ENCODE measurements at places on chromosomes 3 and 15.

DNA sequence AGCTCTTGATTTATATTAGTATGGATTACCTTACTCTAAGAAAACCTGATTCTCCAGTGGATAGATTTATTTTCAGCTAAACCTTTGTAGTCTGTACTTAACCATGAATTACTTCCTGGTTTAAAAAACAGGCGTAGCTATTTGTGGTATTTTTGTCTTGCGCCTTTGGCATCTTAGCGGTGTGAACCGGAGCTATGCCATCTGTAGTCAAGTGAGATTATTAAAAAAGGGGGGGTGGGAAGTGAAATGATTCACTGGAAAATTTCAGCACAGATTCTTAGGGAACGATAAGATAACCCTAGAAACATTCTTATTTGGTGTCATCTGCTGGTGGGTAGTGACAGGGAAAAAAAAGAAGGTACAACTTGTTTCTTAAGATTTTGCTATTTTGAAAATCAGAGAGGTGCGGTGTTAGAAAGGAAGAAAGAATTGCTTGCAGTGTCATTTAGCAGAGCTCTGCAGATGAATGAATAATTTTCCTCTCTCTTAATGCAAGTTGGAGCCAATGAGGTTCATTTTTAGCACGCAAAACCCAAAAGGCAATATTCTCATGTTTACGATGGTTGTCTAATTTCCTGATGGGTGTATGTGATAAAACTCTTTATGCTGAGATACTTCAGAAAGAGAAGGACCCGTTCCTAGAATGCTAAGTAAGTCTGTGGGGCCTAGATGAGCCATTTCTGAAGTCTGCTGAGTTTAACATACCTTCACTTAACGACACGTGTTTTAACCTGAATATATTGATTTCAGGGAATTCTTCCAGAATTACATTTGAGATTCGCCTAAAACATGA lies 44.0 kb downstream of the PSMD6 start:
- no peak for DNase-seq

GRCh38 chr3:191339316-191339917 lies 9.1 kb upstream of the UTS2B start:
- DNase-seq = no peak

DNA sequence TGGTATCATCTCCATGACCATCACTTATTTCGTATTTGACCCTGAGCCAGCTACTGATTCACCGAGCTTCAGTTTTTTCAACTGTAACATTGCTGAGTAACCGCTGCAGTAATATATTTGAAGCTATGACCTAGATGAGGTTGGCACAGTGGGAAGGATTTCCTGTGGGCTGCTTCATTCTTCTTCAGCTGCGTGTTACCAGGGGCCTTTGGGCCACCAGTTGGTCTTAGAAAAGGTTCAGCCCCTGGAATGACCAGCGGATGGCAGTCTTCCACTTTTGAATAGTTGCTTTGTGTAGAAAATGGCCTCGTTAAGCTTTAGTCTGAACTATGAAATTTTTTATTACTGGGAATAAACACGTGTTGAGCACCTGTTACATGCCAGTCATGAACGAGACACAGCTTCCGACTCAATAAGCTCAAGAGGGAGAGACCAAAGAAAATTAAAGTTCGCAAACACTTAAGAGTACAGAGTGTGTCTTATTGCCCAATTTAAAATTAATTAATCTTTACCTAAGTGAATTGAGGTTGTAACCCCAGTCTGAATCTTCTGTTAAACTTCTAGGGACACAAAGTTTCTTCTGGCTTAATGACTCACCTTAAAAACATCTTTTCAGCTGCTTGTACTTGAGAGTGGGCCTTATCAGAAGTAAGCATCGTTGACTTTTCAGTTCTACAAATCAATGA lies 57.6 kb upstream of the NR2E3 start:
- DNase-seq = no peak

DNA sequence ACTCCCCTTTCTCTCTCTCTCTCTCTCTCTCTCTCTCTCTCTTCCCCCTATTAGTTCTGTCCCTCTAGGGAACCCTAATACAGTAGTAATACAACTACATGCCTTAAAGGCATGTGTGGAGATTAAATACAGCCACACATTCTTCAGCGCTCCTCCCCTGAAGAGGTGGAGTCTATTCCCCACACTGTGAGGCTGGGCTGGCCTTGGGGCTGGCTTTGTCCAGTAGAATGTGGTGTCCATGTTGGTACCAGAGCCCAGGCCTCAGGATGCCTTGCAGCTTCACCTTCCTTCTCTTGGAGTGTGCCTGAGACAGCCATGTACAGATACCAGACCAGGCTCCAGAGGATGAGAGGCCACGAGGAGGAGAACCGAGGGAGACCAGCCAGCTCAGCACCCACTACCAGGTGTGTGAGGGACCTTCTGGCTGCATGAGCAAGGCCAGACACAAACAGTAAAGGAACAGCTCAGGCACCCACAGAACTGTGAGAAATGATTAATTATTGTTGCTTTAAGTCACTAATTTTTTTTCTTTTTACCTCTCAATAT lies 10.7 kb downstream of the SLC6A20 start:
- no peak for DNase-seq

GRCh38 chr15:65791335-65792137 lies 557 bp downstream of the DENND4A start:
- no peak for DNase-seq

GRCh38 chr3:167882057-167882667 lies 146.6 kb downstream of the SERPINI1 start:
- peak; percentile 78 for DNase-seq

GRCh38 chr3:130514681-130515080 lies 2.3 kb upstream of the COL6A6 start:
- no peak for DNase-seq

GRCh38 chr3:64687086-64687780 lies 567 bp downstream of the ADAMTS9 start:
- DNase-seq = no peak

DNA sequence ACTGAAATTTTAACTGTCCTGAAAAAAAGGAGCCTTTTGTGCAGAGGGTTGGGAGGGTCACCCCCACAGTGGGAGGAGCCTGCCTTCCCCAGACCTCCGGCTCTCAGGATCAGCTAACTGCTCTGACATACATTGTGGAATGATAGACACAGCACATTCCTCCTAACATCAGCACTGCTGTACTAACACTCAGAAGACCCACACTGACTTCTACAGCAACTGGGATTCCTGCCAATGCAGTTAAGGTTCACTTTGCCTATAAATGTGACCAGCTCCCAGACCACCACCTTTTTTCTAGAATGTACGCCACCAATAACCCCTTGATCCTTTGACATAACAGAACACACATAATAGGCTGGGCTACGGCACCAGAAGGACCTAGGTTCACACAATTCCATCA lies 3.2 kb downstream of the CPEB1 start:
- no peak for DNase-seq

GRCh38 chr3:159191447-159191846 lies 389.6 kb downstream of the MFSD1 start:
- DNase-seq = no peak

DNA sequence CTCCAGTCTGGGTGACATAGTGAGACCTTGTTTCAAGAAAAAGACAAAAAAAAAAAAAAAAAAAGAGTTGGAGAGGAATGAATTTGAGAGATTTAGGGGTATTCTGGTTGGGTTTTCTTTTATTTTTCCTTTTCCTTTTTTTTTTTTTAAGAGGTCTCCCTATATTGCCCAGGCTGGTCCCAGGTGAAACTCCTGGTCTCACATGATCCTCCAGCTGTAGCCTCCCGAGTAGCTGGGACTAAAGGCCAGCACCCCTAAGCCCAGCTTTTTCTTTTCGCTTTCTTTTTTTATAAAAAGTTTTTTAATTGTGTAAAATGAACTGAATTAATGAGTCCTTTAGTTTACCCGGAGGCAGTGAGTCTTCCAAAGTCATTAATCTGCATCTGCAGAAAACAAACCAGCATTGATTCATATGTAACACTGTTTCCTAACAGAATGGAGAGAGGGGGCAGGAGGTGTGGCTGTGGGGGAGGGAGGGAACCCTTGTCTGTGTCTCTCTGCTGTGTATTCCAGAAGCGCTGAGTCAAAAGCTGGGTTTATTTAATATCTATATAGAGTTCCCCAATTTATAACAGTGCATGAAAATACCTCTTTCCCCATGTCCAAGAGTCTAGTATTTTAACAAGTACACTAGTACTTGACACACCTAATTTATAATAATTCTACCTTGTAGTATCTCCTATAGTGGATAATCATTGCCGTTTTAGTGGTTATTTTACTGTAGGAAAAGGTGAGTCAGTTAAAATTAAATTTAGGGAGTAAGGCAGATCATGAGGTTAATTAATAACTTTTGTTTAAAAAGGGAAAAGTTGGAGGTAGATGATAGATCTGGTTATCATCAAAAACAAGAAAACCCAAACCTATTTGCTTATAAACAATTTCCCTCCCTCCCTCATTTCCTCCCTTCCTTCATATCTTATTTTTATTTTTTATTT lies 2.6 kb upstream of the DPPA4 start:
- no peak for DNase-seq

DNA sequence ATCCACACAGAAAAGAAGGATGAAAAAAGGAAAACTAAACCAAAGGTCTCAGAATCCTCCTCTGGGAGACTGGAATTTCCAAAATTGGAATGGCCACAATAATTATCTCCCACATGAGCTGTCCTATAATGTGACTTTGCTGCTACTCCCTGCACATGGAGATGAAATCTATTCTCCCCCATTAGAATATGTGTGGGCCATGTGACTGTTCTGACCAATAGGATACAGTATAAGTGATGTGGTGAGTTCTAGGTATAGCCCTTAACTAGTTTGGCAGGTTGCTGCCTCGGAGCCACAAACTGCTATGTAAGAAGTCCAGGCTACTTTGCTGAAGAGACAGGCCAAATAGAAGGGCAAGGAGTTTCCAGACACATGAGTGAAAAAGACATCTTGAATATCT lies 5.2 kb downstream of the TRIM59 start:
- no peak for DNase-seq

DNA sequence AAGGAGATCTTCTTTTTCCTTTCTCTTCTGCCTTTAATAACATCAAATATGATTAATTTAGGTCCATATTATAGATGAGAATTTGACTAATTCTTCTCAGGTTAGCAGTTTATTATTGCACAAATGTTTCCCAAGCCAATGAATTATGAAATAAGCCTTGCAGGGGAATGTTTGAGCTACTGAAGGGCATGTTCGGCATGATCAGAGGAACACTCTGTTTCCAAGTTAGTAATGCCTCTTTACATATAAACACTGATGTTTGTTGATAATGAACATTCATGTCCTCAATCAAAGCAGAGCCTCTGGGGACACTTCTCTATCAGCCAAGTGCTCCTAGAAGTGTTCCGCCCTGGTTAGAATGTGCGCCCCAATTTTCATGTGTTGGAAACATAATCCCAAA lies 10.0 kb upstream of the CYP1A1 start:
- no peak for DNase-seq

- no peak for DNase-seq
Measured at GRCh38 chr3:149744151-149744550, 8.1 kb downstream of the COMMD2 start.

GRCh38 chr3:71447197-71447596 lies 136.3 kb downstream of the FOXP1 start:
- no peak for DNase-seq

GRCh38 chr15:60548101-60548500 lies 69.2 kb upstream of the ICE2 start:
- DNase-seq = no peak

- no peak for DNase-seq
Measured at GRCh38 chr3:24086617-24087404, 141.7 kb downstream of the NR1D2 start.

- no peak for DNase-seq
Measured at GRCh38 chr15:48858401-48858800, 19.5 kb upstream of the EID1 start.

DNA sequence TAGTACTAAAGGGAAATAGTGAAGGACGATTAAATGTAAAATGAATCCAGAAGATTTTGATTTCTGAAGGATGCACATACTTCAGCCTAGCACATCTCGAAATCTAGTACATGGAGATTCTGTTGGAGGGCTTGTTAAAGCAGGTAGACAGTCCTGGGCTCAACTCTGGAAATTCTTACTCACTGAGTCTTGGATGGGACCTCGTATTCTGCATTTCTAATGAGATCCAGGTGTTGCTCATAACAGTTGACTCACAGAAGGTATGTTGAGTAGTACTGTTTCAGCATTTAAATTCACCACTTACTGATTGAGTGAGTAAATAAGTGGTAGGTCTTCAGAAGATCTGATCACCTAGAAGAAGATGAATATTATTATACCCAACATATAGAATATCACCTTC lies 623.4 kb upstream of the SGO1 start:
- no peak for DNase-seq

DNA sequence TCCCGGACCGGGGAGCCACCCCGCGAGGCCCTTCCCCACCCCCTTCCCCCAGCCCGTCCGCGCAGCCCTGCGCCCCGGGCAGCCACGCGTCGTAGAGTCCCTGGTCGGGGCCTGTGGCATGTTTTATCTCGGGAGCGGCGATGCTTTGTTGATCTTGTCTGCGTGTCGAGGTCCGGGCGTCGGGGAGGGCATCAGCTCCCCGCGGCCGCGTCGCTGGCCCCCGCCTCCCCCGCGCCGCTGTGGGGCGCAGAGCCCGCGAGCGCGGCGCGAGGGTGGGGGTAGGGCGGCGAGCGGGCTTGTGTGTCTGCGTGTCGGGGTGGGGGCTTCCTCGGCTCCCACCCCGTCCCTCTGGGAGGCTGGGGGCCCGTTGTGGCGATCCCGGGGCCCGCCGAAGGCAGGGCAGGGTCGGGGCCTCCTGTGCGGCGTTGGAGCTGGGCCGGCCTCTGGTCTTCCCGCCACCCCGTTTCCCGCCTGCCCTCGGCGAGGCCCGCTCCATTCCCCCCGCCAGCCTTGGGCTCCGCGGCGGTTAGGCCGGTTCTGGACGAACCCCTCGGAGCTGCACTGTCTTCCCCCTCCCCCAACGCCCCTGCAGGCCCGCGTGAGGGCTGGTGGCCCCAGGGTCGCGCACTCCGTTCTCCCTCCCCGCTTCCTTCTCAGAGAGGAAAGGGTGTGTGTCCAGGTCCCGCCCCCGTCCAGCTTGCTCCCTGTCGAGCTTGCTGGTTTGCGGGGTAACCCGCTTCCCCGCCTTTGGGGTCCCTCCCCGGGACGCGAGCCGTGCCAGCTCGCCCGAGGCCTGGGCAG lies 695 bp downstream of the GMPS start:
- DNase-seq = no peak

DNA sequence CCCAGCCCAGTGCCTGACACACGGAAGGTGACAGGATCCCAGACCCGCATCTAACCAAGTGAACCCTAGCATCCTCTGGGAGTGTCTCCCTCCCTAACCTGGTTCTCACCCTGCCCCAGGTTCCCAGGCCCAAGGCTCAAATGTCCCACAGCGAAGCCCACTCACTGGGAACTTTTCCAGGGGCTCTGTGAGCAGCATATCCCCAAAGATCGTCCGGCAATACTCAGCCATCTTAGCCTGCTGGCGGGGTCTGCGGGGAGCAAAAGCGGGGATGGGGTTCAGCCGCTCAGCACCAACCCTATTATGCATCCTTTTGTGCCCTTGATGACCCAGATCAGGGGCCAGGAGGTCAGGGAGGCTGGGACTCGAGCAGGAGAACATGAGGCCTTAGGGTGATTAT lies 10.4 kb downstream of the PLCB2 start:
- DNase-seq = no peak

- DNase-seq = no peak
Measured at GRCh38 chr15:45328663-45329062, 49.7 kb downstream of the GATM start.
